ENCODE measurements at places on chromosomes 7 and 10.
A peak's percentile ranks its signal among the peaks of the same experiment; 100 is the strongest.

DNA sequence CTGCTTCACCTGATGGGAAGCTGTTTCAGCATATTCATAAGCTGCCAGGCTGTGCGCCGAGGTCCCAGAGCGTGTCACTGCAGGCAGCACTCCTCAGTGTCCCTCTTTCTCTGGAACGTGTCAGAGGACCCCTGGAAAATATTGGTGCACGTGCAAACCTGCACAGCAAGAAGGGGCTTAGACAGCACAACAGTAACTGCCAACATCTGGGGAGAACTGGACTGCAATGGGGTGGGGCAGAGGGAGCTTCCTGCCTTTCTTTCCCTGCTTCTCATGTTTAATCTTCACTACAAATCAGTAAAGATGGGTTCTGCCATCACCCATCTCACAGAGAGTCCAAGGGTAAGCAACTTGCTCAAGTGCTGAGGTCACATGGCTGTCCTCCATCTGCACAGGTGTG is 86.5 kb upstream of the GPR26 start:
- no peak for DNase-seq

DNA sequence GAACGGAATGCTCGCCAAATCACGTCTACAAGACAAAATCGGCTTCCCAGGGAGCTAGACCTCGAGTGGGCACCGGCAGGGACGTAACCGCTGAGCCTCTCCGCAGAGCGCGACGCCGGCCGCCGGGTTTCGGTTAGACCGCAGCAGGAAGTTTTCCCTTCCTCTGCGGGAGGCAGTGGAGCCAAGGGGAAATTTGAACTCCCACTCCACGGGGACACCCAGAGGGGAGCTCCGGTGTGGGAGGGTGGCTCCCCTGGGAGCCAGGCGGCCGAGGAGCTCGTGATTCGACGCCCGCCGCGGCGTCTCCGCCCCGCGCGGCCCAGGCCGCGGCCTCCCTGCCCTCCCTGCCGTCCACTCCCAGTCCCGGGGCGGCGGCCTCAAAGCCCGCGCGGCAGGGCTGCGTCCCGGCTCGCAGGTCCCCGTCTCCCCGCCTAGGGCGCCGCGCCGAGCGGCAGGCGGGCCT is 426 bp downstream of the SYPL1 start:
- DNase-seq: peak; percentile 97

DNA sequence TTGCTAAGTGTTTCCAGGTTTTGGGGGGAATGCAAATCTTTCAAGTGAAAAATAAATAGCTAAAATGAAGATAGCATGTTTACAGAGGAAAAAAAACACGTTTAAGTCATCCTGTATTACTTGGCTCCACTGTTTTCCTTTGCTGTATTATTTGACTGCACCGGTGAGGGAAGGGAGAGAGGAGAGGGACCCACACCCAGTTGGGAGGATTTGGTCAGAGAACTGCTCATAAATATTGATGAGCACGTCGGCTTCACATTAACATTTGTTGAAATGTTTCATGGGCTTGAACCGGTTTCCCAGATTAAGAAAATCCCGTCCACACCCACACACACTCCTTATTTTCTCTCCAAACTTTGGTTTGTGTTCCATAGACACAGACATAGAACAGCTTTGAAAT is 493.8 kb upstream of the MGMT start:
- no peak for DNase-seq

- no peak for DNase-seq
These were observed 8.3 kb downstream of the HECTD2 start for GRCh38 chr10:91418416-91418815.

- no peak for DNase-seq
These were observed 106.3 kb downstream of the INSYN2A start for GRCh38 chr10:127090138-127090537.

- DNase-seq: peak; percentile 51
These were observed 73.5 kb upstream of the GLCCI1 start for GRCh38 chr7:7895004-7895650.

- DNase-seq: no peak
These were observed 236.3 kb downstream of the HTR7 start for GRCh38 chr10:90621577-90621976.

DNA sequence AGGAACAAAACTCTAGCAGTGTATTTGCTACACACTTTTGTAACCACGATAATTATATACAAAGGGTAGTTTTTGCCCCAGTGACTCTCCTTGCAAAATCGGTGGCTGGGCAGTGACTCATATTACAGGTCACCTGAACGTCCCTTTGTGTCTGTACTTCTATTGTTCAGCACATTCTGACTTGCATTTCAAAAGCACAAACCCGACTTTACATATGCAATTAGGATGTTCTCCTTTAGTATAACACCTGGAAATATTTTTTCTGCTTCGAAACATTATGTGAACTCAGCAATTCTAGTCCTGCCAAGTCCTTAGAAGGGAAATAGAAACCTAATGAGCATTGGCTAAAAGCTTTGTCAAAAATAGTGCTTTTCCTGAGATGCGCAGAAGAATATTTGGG is 6.0 kb downstream of the PRR15 start:
- DNase-seq: peak; percentile 35

- DNase-seq: no peak
These were observed 1174.9 kb upstream of the AUTS2 start for GRCh38 chr7:68423356-68423755.

- no peak for DNase-seq
These were observed 20.7 kb downstream of the RBM28 start for GRCh38 chr7:128323040-128323439.

GRCh38 chr10:116253716-116254115 is 19.3 kb downstream of the GFRA1 start:
- DNase-seq: no peak

DNA sequence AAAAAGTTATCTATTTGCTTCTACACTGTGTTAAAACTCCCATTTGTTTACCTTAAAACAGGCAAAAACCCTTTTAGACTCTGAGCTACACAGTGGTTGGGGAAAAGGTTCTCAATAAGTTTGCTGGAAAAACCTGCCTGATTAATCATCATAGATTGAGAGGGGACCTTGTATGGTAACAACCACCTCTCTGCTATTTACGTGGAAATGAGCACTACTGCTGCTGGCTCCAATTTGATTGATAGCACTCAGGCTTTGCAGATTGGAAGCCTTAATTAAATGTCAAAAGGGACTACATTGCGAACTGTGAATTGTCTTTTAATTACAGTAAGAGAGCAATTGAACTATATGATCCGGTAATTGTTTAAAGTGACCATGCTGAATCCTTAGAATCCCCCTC is 119.0 kb upstream of the IMMP2L start:
- DNase-seq: no peak

- DNase-seq: peak; percentile 25
These were observed 791.7 kb upstream of the PHF14 start for GRCh38 chr7:10181996-10182395.

GRCh38 chr7:74722153-74722552 is 51.7 kb upstream of the NCF1 start:
- peak; percentile 45 for DNase-seq

DNA sequence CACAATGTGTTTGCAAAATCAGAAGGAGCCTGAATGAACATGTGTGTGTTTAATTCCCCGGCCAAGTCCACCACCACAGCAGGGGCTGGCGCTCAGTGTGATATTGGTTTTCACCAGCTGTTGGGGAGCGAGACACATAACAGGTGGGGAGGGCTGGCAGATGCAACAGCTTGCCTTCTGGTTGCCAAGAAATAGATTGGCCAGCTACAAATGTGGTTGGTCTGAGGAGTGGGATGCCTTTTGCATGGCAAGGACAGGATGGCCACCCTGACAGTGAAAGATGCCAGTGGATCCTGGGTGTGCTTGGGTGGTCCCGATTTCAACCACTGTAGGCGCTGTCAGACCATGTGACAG is 292.5 kb upstream of the FZD8 start:
- no peak for DNase-seq

DNA sequence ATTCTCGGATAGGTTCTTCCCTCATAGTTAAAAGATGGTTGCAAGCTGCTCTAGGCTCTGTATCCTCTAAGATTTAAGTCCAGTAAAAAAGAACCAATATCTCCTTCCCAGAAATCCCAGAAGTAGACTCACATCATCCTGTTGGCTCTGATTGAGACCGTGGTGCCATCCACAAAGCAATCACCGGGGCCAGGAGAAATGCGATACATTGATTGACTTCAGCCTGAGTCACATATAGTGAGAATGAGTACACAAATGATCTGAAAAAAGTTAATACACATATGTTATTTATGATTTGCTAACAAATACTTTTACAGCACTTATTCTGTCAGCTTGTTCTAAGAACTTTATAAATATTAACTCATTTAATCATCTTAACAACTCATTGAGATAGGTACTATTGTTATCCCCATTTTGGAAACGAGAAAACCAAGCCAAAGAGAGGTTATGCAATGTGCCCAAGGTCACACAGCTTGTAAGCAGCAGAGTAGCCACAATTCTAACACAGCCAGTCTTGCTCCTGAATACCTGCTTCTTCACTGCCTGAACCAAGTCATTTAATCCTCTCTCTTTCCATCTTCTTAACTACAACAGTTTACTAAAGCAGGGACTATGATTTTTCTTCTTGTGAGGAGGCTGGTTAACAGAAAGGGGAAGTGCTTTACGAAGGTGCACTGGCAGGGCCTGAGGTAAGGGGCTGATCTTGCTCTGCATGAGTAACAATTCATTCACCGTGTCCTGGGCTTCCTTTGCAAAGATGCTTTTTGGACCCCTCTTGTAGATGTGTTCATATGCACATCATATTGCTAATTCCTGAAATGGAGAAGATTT is 177.0 kb downstream of the REEP3 start:
- DNase-seq: no peak

DNA sequence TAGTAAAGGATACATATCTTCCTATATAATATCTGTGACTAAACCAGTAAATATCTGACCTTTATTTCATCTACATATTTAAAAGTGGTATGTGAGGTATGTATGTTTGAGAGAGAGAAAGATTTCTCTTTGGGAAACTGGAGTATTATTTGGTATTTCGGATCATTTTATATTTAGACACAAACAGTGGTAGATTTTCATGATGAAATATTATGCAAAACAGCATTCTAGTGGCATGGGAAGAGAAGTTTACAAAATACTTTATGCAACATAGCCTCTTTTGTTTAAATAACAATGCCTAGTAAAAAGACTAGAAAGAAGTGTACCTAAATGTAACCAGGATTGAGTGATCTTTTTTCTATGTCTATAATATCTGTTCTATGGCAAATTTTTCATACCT is 98.6 kb upstream of the TMEM168 start:
- DNase-seq: no peak

DNA sequence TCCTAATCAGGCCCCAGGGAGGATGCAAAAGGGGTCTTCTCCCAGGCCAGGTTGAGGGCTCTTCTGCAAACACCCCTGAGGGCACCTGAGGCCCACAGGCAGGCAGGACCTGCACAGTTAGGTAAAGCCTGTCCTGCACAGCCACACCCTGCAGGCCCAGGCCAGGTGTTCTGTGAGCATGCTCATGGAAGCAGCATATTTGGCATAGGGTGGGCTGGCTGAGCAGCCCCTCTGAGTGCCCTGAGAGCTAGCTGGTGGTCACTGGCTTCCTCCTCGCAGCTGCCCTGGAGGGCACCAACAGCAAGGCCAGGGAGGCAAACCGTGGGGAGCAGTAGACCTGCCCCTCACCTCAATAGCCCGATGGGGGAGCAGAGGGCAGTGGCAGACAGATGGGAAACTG is 3.7 kb upstream of the RET start:
- no peak for DNase-seq

GRCh38 chr7:47588704-47589225 is 6.9 kb upstream of the TNS3 start:
- no peak for DNase-seq

DNA sequence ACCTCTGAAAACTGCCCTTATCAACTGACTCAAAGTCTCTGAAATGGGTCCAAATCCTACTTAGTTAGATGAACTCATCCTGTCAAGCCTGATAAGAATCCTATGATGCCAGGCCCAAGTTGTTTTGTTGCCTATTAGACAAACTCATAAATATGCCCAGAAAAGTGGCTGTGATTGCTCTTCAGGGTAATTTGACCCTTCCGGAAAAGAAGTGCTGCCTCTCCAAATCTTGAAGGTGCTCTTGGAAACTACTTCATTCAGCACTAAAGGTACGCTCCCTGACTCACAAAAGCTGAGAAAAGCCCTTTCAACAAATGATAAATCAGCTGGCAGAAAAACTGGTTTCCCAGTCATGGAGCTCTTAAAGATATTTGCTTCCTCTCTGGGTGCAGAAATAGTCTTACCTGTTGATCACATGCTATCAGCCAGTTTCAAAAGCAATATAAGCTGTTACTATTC is 6.7 kb downstream of the IFIT5 start:
- DNase-seq: peak; percentile 68

- DNase-seq: no peak
These were observed 42.0 kb upstream of the PDZD8 start for GRCh38 chr10:117417196-117417595.

GRCh38 chr10:102322914-102323313 is 72.6 kb upstream of the NFKB2 start:
- no peak for DNase-seq

- DNase-seq: no peak
These were observed 1.1 kb downstream of the PLEKHS1 start for GRCh38 chr10:113752553-113752952.

DNA sequence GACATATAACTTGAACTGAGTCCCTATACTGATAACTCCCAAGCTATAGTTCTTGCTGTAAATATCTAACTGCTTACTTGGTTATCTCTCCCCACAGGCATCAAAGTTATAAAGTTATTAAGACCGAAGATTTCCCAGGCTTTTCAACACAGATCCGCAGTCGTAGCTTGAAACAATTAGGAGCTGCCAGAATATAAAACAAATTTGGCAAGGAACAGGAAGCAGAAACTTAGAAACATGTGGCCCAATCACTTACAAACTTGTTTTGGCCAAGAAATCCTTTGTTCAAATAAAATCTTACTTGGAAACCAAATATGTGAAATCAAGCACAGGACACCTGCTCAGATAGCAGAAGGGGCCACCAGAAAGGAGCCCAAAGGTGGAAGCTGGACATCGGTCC is 9.0 kb downstream of the SLC16A12 start:
- DNase-seq: no peak

GRCh38 chr7:137687556-137688265 is 159.1 kb downstream of the DGKI start:
- DNase-seq: no peak

DNA sequence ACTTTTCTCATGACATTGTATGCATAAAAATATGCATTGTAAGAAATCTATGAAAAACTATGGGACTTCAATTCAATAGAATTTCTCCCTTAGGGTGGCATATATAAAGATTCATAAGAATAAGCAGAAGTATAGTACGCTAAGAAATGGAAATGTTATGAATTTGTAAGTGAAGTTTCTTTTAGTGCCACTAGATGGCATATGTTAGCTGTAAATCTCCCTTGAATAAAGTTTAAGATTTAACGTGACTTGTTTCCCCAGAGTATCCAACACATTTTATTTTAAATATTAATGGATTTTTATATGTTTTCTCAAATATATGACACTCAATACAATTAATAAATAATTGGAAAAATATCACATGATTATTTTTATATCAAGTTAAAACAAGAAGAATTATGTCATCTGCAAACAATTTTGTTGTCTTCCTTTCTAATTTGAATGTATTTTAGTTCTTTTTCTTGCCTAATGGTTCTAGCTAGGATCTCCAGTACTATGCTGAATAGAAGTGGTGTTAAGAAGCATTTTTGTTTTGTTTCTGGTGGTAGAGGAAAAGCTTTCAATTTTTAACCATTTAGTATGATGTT is 287.2 kb downstream of the HGF start:
- DNase-seq: peak; percentile 62
